NCI-H774 (cell line): ENCODE measurements at places on chromosomes 4 and X.

GRCh38 chr4:69849969-69850368 is 10.0 kb downstream of the SULT1E1 start:
- DNase-seq: no peak

GRCh38 chr4:37568489-37568888 is 117.7 kb downstream of the RELL1 start:
- no peak for DNase-seq

GRCh38 chr4:41000356-41000755 is 214.0 kb downstream of the APBB2 start:
- DNase-seq: no peak

GRCh38 chr4:26978387-26979053 is 117.9 kb downstream of the STIM2 start:
- no peak for DNase-seq

DNA sequence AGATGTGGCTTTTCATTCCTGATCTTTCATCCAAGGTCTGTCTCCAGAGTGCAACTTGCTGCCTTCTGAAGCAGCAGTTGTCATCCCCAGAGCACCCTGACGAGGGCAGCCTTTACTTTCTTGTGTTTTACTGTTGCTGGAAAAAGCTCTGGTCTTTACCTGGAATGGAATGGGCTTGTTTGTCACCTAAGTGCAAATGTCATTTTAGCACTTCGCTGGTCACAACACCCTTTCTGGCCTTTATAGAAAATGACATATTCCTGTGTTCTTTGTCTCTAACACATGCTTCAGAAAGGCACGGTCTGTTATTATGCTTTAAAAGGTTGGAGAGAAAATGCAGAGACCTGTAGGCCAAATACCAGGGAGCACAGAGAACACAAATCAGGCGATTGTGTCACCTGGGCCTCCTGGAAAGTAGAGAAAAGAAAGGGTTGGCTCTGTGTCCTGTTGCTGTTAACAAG is 332.7 kb upstream of the IGFBP7 start:
- DNase-seq: peak; percentile 41

DNA sequence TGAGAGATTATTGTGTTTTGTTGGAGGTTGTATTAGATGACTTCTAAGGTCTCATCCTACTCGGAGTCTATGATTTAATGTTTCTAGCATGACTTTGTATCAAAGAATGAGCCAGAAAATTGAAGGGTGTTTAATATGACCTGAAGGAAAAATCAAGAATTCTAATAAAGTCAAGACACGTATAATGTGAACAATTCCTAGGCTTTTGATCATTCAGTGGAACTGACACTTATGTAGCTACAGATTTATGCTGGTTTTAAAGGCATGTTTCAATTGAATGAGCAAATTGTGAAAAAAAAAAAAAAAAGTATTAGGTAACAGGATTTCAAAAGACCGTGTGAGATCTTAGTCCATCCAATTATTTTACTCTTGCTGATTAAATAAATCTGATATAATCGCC is 64.9 kb downstream of the GRID2 start:
- DNase-seq: no peak

- no peak for DNase-seq
Observed at GRCh38 chrX:129825746-129826505, 17.8 kb downstream of the ZDHHC9 start.

DNA sequence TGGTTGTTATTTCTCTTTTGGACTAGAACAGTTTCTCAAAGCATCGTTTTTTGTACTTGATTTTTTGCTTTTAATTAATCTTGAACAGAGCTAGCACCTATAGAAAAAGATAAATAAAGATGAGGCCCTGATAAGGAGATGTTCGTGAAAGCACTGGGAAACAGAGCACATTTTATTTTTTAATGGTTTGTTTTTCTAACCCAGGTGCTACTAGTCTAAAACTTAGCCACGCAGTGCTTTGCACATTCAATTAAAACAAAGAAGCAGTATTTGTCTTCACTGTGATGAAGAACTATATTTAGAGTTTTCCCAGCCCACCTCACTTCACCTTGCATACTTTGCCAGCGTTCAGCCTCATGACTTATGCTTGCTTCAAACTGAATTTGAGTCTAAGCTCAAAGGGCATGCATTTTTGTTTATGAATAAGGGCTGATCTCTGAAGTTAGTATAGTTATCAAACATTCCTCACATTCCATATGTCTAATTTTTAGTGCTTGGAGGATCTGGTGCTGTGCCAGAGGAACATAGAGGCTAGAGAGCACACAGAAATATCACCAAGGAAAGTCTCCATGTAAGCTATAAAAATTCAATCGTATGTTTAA is 76.7 kb downstream of the WWC2 start:
- no peak for DNase-seq

DNA sequence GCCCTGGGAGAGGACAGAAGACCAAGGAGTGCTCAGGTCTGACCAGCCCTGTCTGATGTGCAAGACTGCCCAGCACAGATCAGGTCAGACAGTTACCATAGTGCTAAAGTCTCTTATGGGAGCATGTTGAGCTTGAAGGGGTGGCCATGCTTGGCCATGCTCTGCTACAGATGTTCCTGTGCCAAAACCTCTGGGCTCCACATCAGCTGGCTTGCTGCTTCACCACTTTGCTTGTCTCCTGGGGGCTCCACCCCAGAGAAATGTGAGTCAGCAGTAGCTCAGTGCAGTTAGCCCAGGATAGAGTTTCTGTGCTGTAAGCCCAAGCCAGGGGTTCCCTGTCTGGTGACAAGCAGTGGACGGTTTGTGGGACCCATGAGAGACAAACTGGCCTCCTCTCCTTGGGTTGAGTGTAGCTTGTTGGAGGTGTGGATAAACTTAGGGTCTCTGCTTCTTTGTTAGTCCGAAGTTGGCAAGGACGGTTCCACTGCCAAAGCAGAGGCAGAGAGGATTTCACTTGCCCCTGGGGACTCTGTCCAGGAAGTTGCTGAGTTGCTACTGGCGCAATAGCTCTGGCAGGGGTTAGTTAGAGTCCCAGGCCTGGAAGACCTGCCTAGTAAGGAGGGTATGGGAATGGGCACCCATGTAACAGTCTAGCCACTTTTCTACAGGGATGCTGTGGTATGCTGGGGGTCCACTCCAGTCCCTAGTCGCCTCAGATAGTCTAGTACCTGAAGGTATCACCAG is 8.7 kb upstream of the TMSB15C start:
- no peak for DNase-seq

GRCh38 chr4:184817494-184818215 is 8.1 kb downstream of the ACSL1 start:
- DNase-seq: no peak

GRCh38 chr4:168538632-168539031 is 41.8 kb downstream of the PALLD start:
- no peak for DNase-seq

GRCh38 chr4:13601048-13601447 is 26.5 kb downstream of the BOD1L1 start:
- no peak for DNase-seq

- no peak for DNase-seq
Observed at GRCh38 chr4:119209077-119209476, 3.4 kb upstream of the USP53 start.

DNA sequence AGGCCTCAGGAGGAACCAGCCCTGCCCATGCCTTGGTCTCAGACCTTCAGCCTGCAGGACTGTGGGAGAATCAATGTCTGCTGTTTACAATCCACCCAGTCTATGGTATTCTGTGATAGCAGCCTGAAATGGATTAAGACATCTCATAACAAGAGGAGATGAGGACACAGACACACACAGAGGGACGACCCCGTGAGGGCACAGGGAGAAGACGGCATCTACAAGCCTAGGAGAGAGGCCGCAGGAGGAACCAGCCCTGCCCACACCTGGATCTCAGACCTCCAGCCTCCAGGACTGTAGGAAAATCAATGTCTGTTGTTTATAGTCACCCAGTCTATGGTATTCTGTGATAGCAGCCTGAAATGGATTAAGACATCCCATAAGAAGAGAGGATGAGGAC is 3.3 kb downstream of the SLC25A6 start:
- DNase-seq: no peak

GRCh38 chrX:132442691-132443090 is 46.1 kb downstream of the MBNL3 start:
- DNase-seq: no peak

DNA sequence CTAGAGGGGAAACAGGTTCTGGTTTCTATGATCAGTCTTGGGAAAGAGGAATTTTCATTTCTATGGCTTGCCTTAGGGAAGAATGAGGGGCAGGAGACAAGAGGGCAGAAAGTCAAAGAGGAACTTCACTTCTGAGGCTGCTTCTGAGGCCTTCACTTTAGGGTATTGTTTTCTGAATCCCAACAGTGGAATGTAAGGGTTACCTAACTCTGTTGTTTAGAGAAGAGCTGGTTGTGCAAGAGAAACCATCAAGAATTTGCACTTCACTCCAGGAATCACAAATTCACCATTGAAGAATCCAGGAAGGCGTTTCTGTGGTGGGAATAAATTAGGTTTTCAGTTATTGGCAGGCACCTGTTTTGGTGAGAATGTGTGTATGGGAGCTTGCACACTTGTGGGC is 126.7 kb upstream of the AMOT start:
- no peak for DNase-seq

DNA sequence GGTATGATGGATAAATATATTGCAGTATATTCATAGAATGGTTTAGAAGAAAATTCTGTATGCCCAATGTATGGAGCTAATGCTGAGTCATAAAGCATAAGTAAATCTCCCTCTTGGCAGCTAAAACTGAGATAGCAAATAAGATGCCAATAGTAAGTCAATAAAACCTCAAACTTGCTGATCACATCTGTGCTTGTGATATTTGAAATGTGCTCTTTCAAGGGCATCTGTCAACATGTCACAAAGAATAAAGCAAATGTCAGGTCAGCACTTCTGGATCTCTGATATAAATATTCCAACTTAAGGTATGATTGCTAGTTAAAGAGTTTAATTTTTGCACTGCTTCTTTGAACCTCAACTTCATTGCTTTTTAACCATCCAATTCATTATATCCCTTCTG is 262.3 kb upstream of the EMCN start:
- DNase-seq: no peak

DNA sequence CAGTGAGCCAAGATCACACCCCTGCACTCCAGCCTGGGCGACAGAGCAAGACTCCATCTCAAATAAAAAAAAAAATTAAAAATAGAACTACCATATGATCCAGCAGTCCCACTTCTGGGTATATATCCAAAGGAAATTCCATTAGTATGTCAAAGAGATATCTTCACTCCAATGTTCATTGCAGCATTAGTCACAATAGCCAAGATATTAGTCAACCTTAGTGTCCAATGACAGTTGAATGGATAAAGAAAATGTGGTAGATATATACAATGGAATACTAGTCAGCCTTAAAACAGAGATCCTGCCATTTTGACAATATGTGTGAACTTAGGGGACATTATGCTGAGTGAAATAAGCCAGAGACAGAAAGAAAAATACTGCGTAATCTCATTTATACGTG is 49.4 kb downstream of the C4orf46 start:
- DNase-seq: no peak

DNA sequence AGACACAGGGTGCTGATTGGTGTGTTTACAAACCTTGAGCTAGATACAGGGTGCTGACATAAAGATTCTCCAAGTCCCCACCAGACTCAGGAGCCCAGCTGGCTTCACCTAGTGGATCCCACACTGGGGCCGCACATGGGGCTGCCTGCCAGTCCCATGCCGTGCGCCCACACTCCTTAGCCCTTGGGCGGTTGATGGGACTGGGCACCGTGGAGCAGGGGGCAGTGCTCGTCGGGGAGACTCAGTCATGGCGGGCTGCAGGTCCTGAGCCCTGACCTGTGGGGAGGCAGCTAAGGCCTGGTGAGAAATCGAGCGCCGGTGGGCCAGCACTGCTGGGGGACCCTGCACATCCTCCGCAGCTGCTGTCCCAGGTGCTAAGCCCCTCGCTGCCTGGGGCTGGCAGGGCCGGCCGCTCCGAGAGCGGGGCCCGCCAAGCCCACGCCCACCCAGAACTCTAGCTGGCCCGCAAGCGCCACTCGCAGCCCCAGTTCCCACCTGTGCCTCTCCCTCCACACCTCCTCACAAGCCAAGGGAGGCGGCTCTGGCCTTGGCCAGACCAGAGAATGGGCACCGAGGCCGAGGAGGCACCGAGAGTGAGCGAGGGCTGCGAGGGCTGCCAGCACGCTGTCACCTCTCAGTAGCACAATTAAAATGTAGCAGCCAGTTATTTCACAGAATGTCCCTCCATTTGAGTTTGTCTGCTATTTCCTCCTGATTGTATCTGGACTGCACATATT is 76.1 kb upstream of the PNPLA4 start:
- no peak for DNase-seq

- DNase-seq: no peak
Observed at GRCh38 chrX:134459683-134460004, 321 bp upstream of the HPRT1 start.

DNA sequence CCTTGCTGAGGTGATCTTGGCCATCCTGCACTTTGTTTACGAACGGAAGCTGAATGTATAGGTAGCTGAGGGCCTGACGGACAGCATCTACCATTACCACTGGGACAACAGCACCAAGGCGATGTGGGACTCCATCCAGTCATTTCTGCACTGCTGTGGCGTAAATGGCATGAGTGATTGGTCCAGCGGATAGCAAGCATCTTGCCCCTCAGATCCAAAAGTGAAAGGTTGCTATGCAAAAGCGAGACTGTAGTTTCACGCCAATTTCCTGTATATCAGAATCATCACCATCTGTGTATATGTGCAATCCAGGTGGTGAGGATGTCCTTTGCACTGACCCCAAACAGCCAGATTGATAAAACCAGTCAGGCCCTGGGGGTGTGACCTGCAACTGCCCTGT is 4.2 kb upstream of the PYURF start:
- DNase-seq: no peak

DNA sequence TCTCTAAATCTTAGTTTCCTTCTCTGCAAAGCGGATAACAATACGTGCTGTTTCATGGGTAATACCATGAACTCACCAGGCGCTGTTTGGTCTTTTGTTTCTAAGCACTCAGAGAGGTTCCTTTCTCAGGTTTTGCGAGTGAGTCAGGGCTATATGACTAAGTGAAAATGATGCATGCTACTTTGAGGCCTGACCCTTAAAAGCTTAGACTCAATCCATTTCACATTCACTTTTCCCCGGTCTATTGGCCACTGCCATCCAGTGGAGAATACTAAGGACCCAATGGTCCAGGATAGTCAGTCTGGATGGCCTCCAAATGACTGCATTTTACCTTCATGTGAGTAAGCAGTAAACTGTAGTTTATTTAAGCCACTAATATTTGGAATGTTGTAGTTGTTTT is 400.8 kb upstream of the SLIT2 start:
- no peak for DNase-seq

- no peak for DNase-seq
Observed at GRCh38 chr4:109826719-109827118, 1.1 kb upstream of the RRH start.
